ENCODE measurements at places on chromosomes 1 and 21. TPM values are rescaled to one million over a fixed set of nuclear protein-coding genes. Genes with fewer than 3 reads are reported as not detected.

HMGN1 gene
- total RNA-seq = 143 TPM

CDC7 gene
- 7.3 TPM for total RNA-seq

KCND3 gene
- total RNA-seq = under 0.01 TPM

SH2D1B gene
- not detected for total RNA-seq

TAF13 gene
- total RNA-seq = 75.4 TPM

RSPH1 gene
- 0.17 TPM for total RNA-seq

AMY1A gene
- total RNA-seq = not detected

NTRK1 gene
- total RNA-seq = not detected

HJV gene
- total RNA-seq = not detected

RHD gene
- not detected for total RNA-seq

LRRC7 gene
- total RNA-seq = under 0.01 TPM

RGS18 gene
- total RNA-seq = not detected

SAMD13 gene
- total RNA-seq = 1.2 TPM

ITLN2 gene
- total RNA-seq = not detected

FCER1G gene
- total RNA-seq = not detected

CFAP74 gene
- total RNA-seq = not detected

TSTD1 gene
- 34.8 TPM for total RNA-seq

KCNE2 gene
- not detected for total RNA-seq

YY1AP1 gene
- 74.8 TPM for total RNA-seq

RAD54L gene
- 0.50 TPM for total RNA-seq

SLFNL1 gene
- total RNA-seq = 0.66 TPM

JTB gene
- total RNA-seq = 186 TPM

KDF1 gene
- total RNA-seq = not detected

KISS1 gene
- 1.7 TPM for total RNA-seq

KRTAP10-11 gene
- not detected for total RNA-seq

SLC44A5 gene
- total RNA-seq = 0.15 TPM

KRTAP7-1 gene
- total RNA-seq = not detected

TESK2 gene
- 2.5 TPM for total RNA-seq

KIF26B gene
- 0.87 TPM for total RNA-seq

ENAH gene
- 99.9 TPM for total RNA-seq

CD164L2 gene
- not detected for total RNA-seq

KPRP gene
- not detected for total RNA-seq

COL24A1 gene
- total RNA-seq = 0.87 TPM

C1orf87 gene
- total RNA-seq = 0.15 TPM

LHX8 gene
- total RNA-seq = under 0.01 TPM

TMEM183A gene
- total RNA-seq = 110 TPM
